ENCODE measurements at places on chromosomes 13 and 19.

DNA sequence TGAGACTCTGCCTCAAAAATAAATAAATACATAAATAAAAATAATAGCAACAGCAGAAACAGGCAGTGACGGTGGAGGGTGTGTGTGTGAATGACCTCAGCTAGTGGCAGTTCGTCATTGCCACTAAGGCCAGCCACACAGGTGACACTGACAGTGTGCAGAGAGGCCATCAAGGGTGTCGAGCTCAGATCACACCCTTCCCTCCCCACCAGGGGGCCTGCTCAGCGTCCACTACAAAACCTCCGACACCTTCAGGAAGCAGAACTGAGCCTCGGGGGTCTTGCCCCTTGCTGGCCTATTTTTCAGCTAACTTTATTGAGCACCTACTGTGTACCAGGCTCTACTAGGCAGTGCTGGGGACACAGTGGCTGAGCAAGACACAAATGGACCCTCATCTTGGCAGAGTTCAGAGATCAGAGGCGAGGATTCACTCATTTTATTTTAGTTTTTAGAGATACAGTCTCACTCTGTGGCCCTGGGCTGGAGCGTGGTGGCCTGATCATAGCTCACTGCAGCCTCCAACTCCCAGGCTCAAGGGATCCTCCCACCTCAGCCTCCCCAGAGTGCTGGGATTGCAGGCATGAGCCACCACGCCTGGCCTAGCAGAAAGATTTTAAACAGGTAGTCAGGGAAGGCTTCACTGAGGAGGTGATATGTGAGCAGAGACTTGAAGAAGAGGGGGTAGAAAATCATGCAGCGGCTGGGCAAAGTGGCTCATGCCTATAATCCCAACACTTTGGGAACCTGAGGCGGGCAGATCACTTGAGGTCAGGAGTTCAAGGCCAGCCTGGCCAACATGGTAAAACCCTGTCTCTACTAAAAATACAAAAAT is 30.3 kb upstream of the SEMA6B start:
- DNase-seq, result no peak

GRCh38 chr19:13979244-13979615 is 26.9 kb downstream of the RFX1 start:
- no peak for DNase-seq

- DNase-seq, result no peak
Observed at GRCh38 chr13:102692491-102692826, 2.4 kb downstream of the METTL21C start.

- DNase-seq, result no peak
Observed at GRCh38 chr13:110277357-110277975, 29.5 kb downstream of the COL4A1 start.

GRCh38 chr13:113649212-113649611 is 8.8 kb downstream of the ATP4B start:
- DNase-seq, result no peak

DNA sequence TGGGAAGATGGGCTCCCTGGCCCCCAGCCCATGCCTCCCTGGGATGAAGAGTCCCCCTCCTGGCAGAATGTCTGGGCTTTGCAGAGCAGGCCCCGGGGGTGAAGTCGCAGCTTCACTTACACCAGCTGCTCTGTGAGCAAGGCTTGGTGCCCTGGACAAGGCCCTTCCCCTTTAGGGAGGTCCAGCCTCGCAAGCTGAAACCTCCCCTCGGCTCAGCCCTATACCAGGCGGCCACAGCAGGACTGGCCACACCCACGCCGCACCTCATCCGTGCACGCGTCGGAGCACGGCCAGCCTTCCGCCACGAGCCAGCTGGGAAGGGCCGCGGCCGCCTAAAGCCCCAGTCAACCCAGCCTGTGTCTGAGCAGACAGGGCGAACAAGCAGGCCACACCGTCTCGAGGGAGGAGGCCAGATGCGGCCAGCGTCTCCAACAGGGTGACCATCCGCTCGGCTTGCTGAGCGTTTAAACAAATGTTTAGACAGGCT is 83.2 kb upstream of the MCF2L start:
- no peak for DNase-seq

GRCh38 chr13:84607261-84608013 is 725.2 kb upstream of the SLITRK1 start:
- no peak for DNase-seq

- no peak for DNase-seq
Observed at GRCh38 chr13:104198801-104199200, 1132.6 kb upstream of the SLC10A2 start.

All from stimulated activated CD8-positive, alpha-beta memory T cell treated with anti-CD3 and anti-CD28 coated beads, Interleukin-4, amount 100 ng/mL, for 4 hours (primary cell).